ENCODE measurements at places on chromosomes 7 and 10. TPM values are rescaled to one million over a fixed set of nuclear protein-coding genes. Genes with fewer than 3 reads are reported as not detected.

The PTPRN2 gene
- 84.9 TPM for total RNA-seq

The GPC2 gene
- total RNA-seq = 49.6 TPM

The CALML3 gene
- total RNA-seq = 0.69 TPM

The TAS2R4 gene
- 4.4 TPM for total RNA-seq

The PILRB gene
- total RNA-seq = 14.5 TPM

Data from diencephalon (tissue), 1 donor.